Activated naive CD4-positive, alpha-beta T cell treated with anti-CD3 and anti-CD28 coated beads, Interleukin-2, amount 50 U/mL, for 72 hours (primary cell): ENCODE measurements at places on chromosomes 16 and 17.

DNA sequence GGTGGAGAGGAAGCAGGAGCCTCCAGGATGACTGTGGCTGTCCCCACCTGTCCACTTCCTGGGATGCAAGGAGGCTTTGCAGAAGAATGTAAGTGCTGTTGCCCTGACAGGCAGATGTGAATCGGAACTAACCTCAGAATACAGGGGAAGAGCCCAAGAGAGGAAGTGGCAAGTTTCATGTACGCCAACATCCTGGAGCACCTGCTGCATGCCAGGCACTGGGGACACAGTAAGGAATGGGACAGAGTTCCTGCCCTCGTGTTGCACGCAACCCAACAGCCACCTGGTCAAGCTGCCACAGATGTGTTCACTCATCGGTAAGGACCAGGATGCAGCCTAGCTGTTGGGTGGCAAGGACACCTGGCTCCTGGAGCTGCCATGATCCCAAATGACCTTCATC lies 98.6 kb upstream of the RPL38 start:
- DNase-seq: no peak

DNA sequence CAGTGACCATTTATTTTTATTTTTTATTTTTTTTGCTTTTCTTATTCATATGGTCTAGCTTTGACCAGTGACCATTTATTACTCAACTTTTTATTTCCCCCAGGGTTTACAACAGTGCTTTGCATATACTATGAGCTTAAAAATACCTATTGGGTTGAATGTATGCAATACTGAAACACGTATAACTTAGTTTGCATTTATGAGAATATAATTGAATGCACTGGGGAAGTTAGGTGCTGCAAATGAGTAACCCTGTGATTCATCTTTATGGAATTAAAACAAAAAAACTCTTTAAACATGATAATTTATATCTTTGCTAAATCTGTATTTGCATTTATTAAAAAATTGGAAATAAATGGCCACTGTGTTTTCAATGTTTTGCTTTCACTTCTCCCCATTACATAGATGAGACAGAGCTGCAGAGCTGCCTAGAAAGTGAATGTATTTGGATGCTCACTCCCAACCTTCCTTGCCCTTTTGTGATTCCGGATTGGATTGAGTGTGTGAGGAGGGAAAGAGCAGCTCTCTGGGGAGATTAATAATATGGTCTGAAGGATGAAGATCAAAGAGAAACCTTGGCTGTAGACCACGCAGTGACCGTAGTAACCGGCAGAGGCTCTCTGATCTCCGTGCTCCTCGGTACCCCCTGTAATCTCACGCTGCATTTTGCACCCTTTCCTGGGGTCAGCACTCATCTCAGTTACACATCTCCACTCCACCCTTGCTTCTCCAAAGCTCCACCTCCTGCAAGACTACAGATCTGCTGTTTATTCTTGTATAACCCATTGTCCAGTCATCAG lies 14.3 kb downstream of the TMEM100 start:
- DNase-seq: no peak

DNA sequence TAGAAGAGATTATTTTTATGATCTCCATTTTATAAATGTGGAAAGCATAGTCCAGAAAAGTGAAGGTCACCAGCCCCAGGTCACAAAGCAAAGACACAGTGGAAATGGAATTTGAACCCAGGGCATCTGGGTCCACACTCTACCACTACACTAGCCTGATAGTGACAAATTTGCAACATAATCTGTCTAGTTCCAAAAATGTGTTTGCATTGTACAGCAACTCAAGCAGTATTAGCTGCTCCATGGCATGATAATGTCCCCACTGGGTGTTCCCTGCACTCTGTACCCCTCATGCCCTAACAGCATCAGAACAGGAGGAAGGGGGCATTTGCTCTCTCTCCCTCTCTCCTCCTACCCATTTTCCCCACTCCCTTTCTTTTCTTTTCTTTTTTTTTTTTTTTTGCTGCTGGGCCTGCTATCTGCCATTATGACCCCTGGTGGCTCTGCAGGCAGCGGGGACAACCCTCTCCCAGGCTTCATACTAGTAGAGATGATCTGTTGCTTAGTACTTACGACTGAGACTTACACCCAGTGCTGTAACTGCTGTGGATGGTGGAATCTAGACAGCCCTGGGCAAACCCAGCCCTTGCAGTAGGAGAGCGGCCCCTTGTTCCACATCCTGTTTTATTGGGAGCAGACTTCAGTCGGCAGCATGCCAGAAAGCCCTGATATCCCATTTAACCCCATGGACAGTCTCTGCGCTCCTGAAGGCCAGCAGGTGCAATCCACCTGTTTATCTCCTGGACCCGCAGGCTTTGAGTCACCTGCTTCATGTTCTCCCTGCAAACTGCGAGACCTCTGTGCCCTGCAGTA lies 306.3 kb downstream of the SOX9 start:
- DNase-seq: no peak

DNA sequence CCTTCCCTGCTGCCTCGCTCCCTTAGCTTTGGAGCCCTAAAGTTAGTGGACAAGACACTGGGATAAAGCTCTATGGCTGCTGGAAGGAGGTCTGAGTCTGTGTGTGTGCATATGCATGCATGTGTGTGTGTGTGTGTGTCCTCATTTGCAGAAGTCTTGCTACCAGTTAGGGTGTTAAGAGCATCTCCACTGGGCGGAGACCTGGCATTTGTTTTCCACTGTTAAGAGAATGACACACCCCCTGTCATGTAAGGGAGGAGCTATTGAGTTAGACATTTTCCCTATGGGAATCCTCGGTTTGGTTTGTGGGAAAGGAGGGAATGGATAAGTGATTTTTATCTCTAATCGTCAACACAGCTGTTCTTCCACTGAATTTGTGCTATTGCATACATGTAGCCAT lies 24.8 kb upstream of the ARHGAP23 start:
- no peak for DNase-seq

DNA sequence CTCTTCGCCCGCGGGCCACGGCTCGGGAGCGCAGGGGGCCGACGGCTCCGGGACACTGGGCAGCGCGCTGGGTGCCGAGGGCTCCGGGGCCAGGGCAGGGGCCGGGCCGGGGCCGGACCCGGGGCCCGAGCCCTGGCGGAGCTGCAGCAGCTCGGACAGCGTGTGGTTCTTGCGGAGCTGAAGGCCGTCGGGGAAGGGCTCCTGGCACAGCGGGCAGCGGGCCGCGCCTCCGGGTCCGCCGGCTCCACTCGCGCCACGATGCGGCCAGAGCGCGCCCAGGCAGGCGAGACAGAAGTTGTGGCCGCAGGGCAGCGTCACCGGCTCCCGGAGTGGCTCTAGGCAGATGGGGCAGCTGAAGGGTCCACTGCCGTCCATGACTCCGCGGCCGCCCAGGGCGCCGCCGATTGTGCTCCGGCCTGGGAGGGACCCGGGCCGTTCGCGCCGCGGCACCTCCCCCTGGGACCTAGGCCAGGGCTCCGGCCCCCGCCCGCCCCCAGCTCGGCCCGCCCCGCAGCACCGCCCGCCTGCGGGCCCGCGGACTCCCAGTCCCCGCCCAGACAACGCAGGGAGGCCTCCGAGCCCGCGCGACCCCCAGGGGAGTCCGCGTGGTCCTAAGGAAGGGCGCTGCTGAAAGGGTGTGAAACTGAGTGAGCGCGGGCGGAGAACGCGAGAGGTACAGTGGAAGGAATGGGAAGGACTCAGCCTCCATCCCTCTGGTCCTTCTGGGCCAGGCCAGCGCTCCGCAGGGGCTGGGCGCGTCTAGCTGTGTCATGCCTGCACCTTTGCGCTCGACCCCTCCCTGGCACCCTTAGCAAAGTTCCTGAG lies at the start of gene TRIM47:
TRIM47 (minus strand) TSS at position 408 of the 825 bp plus-strand sequence; CDS start at position 375, 33 bp downstream.
- peak; percentile 62 for DNase-seq

- DNase-seq: no peak
Observed at GRCh38 chr16:83198977-83199376, 572.2 kb downstream of the CDH13 start.

GRCh38 chr17:78291944-78292910 lies 60.8 kb downstream of the TMEM235 start:
- no peak for DNase-seq

- DNase-seq: no peak
Observed at GRCh38 chr16:84165746-84166145, 20.6 kb downstream of the DNAAF1 start.

GRCh38 chr16:58732545-58733247 lies 1.4 kb downstream of the GOT2 start:
- peak; percentile 10 for DNase-seq

- DNase-seq: peak; percentile 61
Observed at GRCh38 chr17:80254396-80255251, 6.0 kb upstream of the RNF213 start.

GRCh38 chr16:27429330-27429871 lies 27.4 kb downstream of the IL21R start:
- no peak for DNase-seq
